ENCODE measurements at places on chromosomes 6 and 20.
A peak's percentile ranks its signal among the peaks of the same experiment; 100 is the strongest.

DNA sequence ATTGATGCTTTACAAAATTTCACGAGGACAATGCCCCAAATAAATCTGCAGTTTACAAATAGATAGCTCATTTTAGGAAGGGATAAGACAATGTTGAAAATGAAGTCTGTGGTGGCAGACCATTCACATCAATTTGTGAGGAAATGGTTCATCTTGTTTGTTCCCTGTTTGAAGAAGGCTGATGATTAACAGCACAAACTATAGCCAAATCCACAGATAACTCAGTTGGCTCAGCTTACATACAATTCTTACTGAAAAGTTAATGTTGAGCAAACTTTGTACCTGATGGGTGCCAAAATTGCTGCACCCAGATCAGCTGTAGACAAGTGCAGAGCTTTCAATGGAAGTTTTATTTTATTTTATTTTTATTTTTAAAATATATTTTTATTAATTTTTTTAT, 763.9 kb downstream of the DOK5 start:
- DNase-seq, result no peak

DNA sequence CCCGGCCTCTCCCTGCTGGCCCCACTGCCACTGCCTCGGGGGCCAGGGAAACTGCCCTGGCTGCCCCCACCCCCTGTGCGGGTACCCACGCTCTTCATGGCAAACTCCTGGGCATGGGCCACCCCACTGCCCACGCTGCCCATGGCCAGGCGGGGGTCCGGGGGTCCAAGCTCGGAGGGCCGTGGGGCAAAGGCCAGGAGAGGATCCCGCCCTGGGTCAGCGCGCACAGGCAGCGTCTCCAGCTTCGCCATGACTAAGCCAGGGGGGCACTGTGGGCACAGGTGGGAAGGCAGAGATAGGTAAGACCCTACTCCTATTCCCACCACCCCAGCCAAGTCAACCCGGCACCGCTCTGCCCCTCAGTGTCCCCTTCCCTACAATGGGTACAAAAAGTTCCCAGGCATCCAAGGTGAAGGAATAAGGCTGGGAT, 6.4 kb downstream of the LZTS3 start:
- DNase-seq, result no peak

GRCh38 chr20:58277578-58278472, 31.7 kb upstream of the RAB22A start:
- DNase-seq, result no peak

GRCh38 chr20:4546342-4546741, 175.4 kb upstream of the PRND start:
- no peak for DNase-seq

DNA sequence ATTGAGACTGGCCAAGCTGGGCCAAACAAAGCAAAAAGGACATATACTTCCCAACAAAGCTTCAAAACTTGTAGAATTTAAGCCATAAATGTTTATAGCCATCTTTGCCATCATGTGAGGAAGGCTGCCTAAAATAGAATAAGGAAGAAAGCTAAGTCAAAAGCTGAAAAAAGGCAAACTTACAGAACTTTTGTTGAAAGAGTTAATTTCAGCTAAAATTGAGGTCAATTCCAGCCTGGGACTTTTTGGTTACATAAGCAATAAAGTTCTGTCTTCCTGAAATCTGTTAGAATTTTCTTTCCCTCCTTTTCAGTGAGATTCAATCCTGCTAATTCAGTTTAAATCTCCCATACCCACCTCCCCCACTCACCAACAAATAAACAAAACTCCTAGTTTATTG, 227.9 kb upstream of the MARCKS start:
- DNase-seq, result no peak

- DNase-seq, result no peak
Observed at GRCh38 chr20:61120595-61121515, 131.2 kb upstream of the CDH4 start.

- no peak for DNase-seq
Observed at GRCh38 chr6:88871498-88871897, 91.9 kb downstream of the RNGTT start.

DNA sequence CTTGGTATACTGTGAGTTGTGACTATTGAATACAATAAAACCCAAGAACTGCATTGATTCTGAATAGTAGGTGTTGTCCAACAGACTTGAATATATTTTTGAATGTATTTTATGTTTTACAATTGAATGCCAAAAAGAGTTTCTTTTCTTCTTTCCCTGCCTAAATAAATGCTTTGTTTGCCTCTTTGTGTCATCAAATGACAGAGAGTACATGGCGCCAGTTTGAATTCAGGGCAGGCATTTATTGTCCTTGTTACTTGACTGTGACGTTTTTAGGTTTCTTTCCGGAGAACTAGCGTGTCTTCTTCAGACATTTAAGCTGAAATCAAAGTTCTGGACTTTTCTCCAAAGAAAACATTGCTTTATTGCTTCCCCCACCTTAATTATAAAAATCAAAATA, 16.6 kb downstream of the KIF3B start:
- DNase-seq, result no peak

DNA sequence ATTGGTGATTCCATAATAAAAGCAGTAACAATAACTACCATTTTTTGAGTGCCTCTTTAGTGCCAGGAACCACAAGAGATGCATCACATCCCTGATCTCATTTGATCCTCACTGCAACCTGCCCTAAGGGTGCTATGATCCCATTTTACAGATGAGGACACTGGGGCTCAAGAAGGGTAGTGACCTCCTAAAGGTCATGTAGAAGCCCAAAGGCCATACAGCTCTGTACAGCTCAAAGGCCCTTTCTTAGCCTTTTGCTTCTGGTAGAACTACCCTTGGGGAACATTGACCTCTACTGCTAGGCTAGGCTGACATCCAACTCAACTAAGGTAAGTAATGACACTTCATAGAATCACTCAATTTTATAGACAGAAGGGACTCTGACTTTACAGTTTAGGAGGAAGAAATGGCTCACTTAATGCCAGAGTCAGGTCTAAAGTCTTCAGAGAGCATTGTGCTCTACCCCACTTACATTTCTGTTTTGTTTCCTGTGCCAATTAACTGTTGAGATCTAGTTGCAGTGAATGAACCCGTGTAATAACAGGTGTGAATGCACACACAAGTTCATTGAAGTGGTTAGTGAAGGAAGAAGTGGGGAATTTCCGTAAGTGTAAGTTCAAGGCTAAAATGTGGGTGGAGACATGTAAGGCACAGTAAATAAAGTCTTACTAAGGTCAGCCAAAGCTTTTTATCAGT, 10.7 kb downstream of the SLC9A8 start:
- DNase-seq, result no peak

GRCh38 chr6:113649276-113649675, 207.9 kb upstream of the MARCKS start:
- DNase-seq, result no peak

- DNase-seq, result no peak
Observed at GRCh38 chr6:96016334-96017069, 728 bp downstream of the FUT9 start.

DNA sequence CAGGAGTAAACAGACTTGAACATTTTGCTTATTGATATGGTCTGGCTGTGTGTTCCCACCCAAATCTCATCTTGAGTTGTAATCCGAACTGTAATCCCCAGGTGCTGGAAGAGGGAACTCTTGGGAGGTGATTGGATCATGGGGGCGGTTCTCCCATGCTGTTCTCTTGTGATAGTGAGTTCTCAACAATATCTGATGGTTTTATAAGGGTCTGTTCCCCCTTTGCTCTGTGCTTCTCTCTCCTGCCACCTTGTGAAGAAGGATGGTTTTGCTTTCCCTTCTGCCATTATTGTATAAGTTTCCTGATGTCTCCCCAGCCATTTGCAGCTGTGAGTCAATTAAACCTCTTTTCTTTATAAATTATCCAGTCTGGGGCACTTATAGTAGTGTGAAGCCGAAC, 40.0 kb downstream of the MYLIP start:
- DNase-seq, result peak; percentile 75

DNA sequence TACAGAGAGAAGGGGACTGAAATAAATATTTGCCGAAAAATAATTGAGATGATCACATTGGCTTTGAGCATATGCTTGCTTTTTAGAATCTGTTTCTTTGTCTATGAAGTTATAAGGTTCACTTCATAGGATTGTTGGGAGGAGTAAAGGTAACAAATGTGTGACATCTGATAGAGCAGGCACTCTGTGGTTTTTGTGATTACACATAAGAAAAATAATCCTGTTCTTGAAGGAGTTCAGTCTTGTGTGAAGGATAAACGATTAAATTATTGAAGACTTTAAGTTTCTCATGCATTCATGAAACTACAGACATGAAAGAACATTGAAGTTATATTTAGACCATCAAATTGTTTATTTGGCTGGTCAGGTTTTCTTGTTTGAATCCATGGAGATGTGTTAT, 45.0 kb downstream of the QKI start:
- no peak for DNase-seq

DNA sequence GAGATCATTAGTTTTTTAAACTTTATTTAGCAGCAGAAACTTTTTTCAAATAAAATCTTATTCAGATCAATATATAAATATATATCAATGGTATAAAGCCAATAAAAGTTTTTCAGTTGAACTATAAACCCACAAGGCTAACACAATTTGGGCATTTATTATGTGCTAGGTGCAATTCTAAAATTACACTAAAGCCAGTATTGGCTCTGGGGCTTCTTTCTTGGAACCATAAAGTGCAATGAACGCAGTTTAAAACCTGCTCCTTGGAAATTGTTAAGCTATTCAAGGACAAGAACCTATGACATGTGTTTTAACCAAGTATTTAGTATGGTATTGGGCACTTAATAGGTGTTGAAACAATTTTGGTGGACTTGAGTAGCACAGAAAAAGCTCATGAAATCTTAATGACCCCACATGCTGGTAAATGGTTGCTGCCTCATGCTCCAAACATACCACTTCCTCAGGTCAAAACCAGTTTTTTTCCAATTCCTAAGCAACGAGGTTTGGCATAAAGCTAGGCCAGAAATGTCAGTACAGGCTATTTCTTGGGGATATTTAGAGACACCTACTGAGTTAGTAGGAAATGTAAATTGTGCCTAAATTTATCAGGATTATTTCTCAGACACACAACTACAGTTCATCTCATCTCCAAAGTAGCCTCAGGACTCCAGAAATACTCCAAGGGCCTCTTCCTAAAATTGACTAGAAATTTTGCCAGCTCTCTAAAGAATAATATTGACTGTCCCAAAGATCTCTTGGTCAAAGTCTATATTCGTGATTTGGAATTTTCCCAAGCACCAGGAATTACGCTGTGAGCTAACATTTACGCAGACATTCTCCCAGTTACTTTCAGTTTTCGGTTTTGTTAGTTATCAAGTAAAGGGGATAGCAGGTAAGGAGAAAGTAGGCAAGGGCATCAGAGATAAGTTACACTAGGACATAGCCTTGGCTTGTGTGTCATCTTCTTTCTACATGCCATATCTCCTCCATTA, 90.9 kb upstream of the LGSN start:
- DNase-seq, result no peak

GRCh38 chr6:25136854-25137253, 142.3 kb upstream of the CARMIL1 start:
- DNase-seq, result no peak

- DNase-seq, result no peak
Observed at GRCh38 chr20:57513199-57513598, 11.7 kb downstream of the CTCFL start.

DNA sequence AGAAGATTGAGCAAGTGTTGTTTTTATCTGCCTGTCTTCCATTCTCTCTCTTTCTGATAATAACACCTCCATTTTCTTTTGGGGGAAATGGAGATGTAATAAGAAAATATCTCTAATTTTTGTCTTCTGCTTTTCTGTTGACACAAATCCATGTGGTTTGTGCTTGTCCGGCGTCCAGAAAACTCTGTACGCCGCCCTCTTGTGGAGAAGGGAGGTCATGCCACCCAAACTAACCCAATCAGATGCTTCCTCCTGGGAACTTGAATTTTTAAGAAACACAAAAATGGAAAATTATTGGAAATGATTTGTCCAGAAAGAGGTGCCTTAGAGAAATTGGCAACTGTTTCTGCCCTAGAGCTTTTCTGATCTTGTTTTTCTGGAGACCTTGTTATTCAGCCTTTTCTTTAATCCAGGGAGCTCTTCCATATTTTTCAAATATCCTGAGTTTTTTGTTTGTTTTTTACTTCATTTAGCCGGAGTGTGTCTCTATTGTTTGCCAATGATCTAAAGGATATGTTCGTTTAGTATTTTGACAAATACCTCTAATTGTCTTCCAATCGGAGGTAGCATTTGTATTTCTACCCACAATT, 17.8 kb upstream of the FNDC1 start:
- DNase-seq, result peak; percentile 14

DNA sequence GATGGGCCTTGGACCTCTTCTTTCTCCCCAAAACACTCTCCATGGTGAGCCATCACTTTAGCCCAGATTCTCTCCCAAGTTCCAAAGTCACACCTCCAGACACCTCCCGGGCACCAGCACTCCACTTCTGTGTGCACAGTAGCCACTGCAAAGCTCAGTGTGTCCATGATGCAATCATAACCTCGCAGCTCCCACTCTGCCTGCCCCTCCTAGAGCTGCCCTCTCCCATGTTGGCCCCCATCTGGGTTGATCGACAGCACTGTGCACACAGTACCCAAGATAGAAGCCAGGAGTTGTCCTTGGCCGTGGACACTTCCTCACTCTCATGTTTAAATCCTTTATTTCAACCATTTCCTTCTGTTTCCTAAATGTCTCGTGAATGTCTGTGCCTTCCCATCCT, 293.3 kb downstream of the PACRG start:
- DNase-seq, result no peak

DNA sequence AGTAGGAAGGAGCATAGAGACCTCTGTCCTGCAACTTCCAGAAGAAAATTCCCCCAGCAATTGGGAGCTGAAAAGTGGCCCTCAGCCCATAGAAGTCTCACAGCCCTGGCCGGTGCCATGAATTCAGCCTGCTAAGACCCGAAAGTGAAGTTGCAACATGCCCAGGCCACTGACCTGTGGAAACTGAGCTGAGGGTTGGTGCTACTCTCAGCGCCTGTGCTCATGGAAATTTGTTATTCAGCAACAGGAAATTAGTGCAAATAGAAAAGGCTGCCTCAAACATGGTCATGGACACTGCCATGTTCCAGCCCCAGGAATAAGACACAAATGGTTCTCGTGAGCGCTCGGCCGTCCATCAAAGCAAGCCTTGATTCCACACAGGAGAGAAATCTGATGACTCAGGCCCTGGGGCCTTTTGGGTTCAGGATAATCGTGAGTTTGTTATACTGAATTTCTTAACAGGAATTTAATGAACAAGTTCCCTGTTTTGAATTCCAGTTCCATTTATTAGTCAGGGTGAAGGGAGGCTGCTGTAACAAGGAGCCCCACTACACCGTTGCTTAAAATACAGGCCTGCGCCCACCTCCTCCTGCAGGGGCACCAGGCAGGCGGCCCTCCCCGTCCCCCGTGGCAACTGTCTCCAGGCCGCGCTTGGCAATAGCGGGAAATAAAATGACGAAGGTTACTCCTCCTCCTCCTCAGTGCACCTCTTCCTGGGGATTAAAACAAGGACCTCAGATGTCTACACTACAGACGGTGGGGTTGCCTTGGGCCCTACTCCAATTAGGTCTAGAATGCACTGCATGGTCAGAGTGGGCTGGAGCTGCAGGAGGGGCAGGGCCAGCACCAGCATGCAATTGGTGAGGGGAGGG, 152.9 kb downstream of the ERMARD start:
- no peak for DNase-seq

DNA sequence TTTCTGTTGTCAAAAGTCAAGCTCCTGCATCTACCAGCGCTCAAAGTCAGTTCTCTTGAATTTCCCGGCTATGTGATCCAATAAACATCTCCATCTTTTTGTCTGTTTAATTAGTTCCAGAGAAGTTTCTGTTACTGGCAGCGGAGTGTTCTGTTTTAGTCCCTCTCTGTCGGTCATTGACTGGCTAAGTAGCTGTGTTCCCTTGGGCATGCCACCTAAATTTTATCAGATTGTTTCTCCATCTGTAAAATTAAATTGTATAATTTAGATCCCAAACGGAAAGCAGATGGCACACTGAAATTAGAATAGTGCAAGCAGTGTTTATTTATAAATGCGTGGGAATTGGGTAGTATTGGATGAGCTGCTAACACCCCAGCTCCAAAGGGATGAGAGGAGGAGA, 29.7 kb upstream of the PRL start:
- DNase-seq, result no peak
